Hematopoietic multipotent progenitor cell treated with erythropoietin and hydrocortisone succinate and interleukin-3 and kit ligand, for 6 days (in vitro differentiated cells): ENCODE measurements at places on chromosomes 7 and 10.

GRCh38 chr7:351256-351655 is 61.3 kb downstream of the FOXL3 start:
- DNase-seq: no peak

DNA sequence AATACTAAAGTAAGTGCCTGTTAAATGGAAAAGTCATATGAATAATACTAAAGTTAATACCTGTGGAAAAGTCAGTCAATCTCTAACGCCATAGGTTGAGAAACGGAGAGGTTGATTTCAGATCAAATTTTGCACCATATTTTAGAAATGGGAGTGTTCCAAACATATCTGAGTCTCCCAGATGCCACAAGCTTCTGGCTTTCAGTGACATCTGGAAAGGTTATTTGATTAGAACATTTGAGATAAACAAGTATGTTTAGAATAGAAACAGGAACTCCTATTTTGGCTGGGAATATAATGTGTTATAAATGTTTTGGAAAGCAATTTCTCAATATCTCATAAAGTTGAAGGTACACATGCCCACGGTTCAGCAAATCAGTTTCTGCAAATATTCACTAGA is 5.8 kb downstream of the MACC1 start:
- DNase-seq: peak; percentile 62

GRCh38 chr10:126663328-126663727 is 7.2 kb downstream of the C10orf90 start:
- DNase-seq: peak; percentile 3

- no peak for DNase-seq
Measured at GRCh38 chr10:87651801-87652200, 7.9 kb upstream of the PAPSS2 start.

DNA sequence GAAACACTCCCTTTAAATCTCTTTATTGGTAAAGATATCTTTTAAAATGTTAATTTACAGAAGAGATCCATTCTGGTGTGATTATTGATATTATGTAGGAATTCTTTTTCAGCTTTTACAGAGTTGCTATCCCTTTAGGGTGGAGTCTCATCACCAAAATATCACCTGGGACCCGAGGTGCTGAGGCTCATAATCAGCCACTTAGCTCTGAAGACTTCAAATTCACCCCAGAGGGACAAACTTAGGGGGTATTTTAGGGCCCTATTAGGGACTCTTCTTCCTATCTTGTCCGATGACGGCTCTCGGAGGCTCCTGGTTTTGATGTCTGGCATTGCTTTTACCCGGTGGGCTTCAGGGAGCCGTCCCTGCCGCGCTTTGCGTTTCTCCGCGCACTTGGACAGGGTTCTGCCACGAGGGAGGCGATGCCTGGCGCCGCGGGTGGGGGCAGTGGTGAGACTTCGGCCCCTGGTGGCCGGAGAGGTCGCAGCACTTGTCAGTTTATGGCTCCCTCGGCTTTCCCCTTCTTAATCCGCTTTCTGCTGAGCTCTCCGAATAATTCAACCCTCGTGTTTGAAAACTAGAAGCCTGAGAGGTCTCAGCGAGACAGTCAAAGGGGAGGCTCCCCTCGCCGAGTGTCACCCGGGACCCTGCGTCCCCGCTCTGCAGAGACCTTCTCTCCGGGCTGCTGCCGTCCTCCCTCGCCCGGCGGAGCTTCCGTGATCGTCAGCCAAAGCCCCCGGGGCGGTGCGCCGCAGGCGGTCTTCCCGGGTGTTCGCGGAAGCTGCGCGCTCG is 27.8 kb downstream of the RBM20 start:
- DNase-seq: peak; percentile 93

GRCh38 chr7:90945104-90945787 is 319.0 kb upstream of the FZD1 start:
- DNase-seq: no peak

- no peak for DNase-seq
Measured at GRCh38 chr7:105354383-105354782, 34.3 kb downstream of the SRPK2 start.

DNA sequence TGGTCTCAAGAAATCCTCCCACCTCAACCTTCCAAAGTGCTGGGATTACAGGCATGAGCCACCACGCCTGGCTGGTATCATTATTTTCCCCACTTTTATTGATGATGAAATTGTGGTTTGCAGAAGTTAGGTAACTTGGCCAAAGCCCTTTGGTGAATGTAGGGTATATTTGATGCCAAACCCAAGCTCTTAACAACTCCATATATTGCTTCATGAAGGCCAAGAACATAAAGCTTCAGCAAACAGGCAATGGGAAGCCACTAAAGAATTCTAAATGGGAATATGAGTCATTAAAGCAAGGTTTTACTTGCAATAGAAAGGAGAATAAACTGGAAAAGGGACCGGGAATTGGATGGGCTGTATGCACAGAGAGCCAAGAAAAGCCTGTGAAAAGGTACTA is 142.7 kb downstream of the KMT2E start:
- no peak for DNase-seq

DNA sequence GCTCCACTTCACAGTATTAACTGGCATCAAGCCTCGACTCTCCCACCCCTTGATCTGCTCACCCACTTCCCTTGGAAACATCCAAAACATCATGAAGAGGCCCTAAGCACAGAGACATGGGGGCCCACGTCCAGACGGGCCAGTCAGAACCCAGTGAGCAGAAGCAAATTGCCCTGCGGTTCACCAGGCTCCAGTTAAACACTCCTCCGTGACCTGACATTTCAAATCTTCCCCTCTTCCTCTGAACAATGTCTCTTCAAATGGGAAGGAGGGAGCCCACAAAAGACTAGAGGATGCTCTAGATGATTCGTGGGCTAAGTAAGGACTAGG is 44.8 kb downstream of the CLEC2L start:
- no peak for DNase-seq

DNA sequence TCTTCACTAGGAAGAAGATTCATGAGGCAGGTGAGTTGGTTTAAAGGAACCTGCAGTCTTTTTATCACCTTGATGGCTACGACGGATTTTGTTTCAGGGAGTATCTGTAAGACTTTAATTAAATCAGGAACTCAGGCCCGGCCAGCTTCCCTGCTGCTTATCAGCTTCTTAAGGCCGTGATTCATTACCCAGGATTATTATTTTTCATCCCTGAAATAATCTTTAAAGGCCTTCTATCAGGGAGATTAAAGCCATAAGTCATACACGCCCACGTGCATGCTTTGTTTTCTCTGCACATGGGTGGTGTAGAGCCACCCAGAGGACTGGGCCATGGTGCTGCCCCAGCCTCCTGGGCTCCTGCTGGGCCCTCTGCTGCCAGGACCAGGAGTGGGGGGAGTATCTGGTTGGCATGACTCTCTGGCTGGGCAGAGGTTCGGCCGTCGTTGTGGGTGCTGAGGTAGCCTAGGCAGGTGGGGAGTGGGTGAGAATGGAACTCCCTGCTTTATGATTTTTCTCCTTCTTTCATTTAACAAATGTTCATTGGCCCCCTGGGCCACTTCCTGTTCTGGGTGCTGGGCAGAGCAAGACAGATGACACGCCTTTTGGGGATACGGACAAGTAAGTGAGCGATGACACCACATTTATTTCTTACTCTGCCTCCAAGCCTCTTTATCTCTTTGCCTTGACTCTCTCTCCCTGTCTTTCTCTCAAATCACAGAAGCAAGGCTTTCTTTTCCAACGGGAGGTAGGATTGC is 39.0 kb upstream of the PCBD1 start:
- DNase-seq: no peak

GRCh38 chr7:20089431-20089830 is 127.8 kb downstream of the MACC1 start:
- DNase-seq: no peak

DNA sequence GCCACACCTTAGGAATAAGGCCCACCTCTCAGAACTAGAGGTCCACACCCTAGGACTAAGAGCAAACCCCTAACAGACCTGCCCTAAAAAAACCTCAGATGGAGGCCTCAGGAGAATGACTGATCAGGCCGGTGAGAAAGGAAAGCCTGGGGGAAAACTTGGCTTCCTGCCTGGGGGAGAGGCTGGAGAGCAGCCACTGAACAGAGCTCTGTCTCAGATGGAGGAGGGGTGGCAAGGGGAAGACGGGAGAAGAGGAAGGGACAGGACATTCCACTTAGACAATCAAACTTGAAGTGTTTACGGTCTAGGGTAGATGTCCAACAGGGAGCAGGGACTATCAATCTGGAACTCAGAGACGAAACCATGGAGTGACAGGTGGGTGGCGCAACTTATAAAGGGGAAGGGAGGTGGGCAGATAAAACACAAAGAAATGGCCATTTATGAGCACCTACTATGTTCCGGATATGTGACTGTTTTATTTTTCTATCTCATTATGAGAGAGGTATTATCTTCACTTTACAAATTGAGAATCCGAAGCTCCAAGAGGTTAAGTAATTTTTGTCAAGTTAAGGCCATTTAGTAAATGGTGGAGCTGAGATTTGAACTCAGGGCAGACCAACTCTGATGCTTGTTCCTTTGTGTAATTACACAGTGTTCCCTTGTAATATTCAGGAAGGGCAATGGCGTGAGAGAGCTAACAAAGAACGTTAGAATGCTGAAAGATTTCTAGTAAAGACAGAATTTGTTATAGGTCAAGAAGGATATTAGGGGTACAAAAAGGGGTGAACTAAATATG is 82.6 kb downstream of the DNMBP start:
- no peak for DNase-seq

DNA sequence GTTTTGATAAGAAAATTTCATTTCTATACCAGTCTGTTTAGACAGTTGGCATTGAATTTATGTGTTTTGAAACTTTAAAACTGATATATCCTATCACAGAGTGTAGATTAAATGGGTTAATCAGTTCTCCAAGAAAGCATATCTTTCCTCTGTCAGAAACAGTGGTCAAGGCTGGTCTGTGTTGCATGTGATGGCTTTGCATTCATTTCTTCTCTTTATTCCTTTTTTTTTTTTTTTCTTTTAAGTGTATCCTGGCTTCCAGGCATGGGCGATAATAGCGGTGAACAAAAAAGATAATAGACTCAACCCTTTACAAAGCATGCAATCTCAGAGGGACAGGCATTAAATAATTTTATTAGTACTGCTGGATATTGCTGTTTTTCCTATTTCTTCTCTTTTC is 136.6 kb downstream of the LRRC4 start:
- DNase-seq: peak; percentile 63

GRCh38 chr10:112275512-112276245 is 7.5 kb upstream of the TECTB start:
- DNase-seq: no peak

DNA sequence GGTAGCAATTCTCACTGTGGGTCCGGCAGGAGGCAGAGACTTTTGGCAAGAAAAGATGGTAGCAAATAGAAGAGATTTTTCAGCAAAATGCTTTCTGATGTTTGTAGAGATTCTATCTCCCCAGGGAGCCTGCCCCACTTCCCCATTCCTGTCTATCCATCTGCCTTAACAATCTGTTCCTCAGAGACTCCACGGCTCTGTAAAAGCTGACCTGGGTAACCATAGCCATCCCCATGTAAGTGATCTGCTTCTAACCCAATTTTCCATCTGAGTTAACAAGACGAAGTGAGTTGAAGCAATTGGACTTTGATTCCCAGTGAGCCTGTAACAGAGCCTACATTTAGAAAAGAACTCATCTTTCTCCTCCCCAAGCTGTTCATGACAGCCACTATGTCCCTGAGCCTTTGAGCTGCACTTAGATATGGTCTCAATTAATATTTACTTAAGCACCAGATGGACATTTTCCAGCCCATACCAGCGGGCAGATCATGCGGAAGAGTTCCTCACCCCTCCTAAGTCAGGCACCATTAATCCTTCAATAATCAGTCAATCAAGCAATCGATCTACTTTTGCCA is 896.1 kb downstream of the CCSER2 start:
- DNase-seq: no peak

DNA sequence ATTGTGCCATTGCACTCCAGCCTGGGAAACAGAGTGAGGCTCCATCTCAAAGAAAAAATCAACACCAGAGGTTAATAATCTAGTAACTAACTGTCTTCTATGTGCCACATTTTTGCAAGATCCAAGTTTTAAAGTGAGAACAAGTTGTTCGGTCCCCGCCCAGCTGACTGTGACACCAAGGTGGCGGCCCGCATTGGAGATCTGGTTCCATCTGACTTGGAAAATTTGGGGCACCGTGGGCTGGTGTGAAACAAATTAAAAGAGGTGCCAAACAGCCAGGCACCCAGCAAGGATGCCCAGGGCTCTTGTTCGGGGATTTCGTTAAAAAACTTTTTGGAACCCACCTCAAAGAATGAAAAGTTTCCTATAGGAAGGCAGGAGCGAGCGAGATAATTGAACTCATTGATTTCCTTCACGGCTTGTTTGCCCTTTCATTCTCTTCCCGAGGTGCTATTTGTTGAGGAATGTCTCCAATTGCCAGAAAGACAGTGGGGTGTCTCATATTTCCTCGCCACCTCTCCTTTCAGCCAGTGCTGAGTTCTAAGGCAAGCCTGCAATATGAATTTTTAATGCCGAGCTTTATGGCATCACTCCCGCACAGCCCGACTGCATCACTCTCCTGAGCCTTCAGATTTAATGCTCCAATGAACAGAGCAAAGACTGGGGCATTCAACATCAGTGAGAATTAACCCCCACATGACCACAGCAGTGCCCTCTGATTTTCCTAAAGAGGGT is 156.9 kb upstream of the SH2B2 start:
- DNase-seq: no peak

- DNase-seq: no peak
Measured at GRCh38 chr10:101122270-101123084, 8.6 kb upstream of the TLX1 start.

- no peak for DNase-seq
Measured at GRCh38 chr10:59779756-59780533, 26.7 kb upstream of the MRLN start.

- DNase-seq: no peak
Measured at GRCh38 chr7:54798530-54798929, 39.5 kb upstream of the SEC61G start.

DNA sequence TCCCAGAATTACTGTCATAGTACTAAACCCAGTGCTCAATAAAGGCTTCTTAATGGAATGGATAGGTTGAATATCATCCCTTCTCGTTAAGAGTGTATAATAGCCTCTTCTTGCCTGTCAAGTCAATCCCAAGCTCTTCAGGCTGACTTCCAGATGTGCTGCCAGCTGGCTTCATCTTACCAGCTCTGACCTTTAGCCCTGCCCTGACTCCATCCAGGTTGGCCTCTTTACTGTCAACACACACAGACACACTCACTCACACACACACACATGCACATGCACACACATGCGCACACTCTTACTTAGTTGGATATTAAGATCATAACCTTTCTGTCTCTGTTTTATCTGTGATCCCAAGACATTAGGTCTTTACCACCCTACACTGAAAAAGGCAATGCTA is 49.1 kb downstream of the ASB4 start:
- no peak for DNase-seq

DNA sequence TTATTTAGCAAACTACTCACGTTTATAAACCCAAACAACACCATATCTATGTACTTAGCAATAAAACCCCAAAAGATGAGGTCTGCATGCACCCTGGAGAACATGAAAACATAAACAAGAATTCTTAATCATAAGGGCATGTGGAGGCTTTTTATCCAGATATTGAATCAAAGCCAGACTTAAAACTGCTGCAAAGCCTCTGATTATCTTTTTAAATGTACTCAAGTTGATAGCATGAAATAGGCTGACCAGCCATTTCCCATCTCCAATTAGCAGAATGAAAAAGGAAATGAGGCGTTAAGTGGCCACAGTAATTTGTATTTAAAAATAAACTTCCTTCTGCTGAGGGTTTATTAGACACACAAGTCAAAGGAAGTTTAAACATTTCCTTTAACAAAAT is 48.3 kb downstream of the ITIH5 start:
- no peak for DNase-seq
